Dermis lymphatic vessel endothelial cell (primary cell): ENCODE measurements at places on chromosomes 12 and 14. TPM values are rescaled to one million over a fixed set of nuclear protein-coding genes. Genes with fewer than 3 reads are reported as not detected.

Gene ACSM4
- total RNA-seq, result not detected in 2 replicates

Gene SYNE3
- 19.2 and 27.6 TPM in 2 replicates for total RNA-seq

Gene PLEKHH1
- total RNA-seq, result 0.11 and 0.17 TPM in 2 replicates

Gene TAS2R19
- 2.9 and 4.0 TPM in 2 replicates for total RNA-seq

Gene CLEC14A
- 83.6 and 149 TPM in 2 replicates for total RNA-seq

Gene DNAH10
- total RNA-seq, result under 0.01 and 0.17 TPM in 2 replicates

Gene MED13L
- 58.4 and 61.4 TPM in 2 replicates for total RNA-seq

Gene IQSEC3
- under 0.01 and 0.09 TPM in 2 replicates for total RNA-seq

Gene POTEG
- total RNA-seq, result not detected in 2 replicates

Gene GPRC5D
- total RNA-seq, result not detected in 2 replicates
